ENCODE measurements at places on chromosomes 13 and 19.

GRCh38 chr13:104525467-104525866 is 1459.2 kb upstream of the SLC10A2 start:
- no peak for DNase-seq

- no peak for DNase-seq
Measured at GRCh38 chr19:51121257-51121656, 3.4 kb upstream of the SIGLEC9 start.

DNA sequence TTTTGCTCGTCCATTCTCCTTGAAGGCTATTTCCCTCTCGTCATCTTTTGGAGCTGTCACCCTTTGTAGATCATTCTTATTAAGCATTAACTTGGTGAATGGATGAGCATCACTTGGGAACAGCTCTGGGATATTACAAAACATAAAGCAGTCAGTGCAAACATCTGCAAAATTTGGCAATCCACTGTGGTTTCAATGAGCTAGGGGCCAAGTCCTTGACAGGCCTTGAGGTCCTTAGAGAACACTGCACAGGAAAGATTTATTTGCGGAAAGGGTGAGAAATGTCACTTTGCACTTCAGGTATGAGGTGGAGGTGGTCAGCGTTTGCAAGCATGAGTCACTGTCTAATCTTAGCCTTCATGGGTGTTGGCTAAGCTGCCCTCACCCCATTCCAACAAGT is 239.7 kb upstream of the MAB21L1 start:
- no peak for DNase-seq

- no peak for DNase-seq
Measured at GRCh38 chr13:85659493-85659892, 139.7 kb downstream of the SLITRK6 start.

- no peak for DNase-seq
Measured at GRCh38 chr13:41696163-41697003, 239.0 kb downstream of the RGCC start.

GRCh38 chr13:112330479-112331381 is 45.4 kb upstream of the SPACA7 start:
- DNase-seq: no peak

- DNase-seq: no peak
Measured at GRCh38 chr13:69199664-69200063, 908.0 kb upstream of the ATXN8OS start.

GRCh38 chr19:42436006-42436405 is 6.7 kb downstream of the CXCL17 start:
- no peak for DNase-seq

GRCh38 chr13:29923554-29924481 is 73.4 kb upstream of the UBL3 start:
- DNase-seq: no peak

All from amygdala (tissue), 56 donors.